ENCODE measurements at places on chromosomes 5 and 9. TPM values are rescaled to one million over a fixed set of nuclear protein-coding genes. Genes with fewer than 3 reads are reported as not detected.

- DNase-seq, result no peak
Observed at GRCh38 chr9:105357937-105358336, 89.9 kb upstream of the FSD1L start.

- no peak for DNase-seq
Observed at GRCh38 chr5:40481241-40481640, 198.5 kb upstream of the PTGER4 start.

Gene PRDM9
- total RNA-seq, result not detected

Gene SLC36A1
- total RNA-seq, result 4.5 TPM

Gene FOXD4L3
- total RNA-seq, result not detected

GRCh38 chr5:144032375-144032774 is 138.1 kb downstream of the YIPF5 start:
- DNase-seq, result no peak

DNA sequence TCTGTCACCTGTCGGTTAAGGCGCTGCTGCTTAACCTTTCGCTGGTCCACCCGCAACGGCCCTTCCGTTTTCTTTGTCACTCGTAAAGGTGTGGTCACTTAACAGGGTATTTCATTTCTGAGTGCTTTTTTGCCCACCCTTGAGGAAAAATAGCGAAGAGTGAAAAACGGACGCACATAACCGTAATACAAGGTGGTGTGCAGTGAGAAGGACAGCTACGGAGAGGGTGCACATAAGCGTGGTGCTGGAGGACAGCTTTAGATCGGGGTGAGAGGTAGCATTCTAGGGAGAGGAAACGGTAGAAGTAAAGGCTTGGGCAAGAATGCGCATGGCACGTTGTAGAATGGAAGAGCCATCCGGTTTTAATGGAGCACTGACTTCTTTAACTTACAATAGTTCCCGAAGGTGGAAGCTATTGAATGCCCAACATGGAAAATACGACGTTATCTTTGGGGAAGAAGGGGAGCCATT is 761 bp downstream of the CCT5 start:
- no peak for DNase-seq

DNA sequence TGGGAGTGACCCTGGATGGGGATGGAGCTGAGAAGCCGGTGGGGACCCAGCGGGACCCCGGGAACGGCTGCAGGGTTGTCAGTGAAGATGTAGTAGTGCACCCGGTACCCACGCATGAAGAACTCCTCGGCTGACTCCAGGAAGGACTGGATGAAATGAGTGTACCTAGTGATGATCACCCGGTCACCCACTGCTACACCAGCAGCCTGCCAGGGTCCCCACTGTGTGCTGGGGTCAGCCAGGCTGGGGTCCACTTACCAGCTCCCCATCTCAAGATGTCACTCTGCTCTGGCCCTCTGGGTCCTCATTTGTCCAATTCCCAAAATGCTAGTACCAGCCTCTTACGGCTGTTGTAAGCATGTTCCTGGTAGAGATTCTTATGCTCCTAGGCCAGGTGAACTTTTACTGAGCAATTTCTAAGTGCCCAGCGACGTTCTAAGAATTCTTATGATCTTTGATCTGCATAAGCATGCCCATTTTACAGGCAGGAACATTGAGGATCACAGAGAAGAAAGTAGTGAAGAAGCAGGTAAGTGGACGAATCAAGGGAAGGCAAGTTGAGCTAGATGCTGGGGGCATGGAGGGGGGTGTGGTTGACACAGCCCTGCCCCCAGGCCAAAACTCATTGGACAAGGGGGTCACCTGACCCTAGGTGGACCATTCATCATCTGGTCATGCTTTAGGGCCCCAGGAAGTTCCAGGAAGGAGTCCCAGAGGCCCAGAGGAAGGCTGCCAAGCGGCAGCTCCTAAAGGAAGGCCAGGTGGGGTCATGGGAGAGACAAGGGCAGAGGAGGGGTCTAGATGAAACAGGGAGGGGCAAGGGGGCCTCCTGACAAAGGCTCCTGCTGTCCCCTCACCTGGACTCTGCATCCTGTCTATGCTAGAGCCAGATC is 9.4 kb downstream of the GBGT1 start:
- DNase-seq, result peak; percentile 7

DNA sequence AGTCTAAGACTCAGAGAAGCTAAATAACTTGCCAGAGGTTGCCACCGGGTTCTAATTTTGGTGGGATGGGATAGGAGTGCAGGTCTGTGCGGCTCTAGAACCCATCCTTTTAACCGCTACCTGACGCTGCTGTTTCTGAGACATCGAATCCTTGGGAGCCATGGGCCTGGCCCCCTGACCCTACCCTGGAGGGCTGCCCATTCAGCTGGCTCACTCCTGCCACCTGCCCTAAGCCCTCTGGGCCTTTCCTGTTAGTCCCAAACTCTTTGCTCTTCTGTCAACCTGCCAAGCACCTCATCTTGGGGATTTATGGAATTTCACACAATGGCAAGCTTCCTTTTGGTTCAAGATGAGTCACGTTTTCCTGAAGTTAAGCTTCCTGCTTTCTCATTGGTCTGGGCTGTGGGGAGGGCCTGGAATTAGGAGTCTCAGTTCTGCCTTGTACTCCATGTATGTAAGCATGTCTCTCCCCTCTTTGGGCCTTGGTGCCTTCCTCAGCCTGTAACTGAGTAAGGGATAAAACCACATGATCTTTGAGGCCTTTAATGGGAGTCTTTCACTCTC is 26.6 kb downstream of the ENHO start:
- no peak for DNase-seq

GRCh38 chr9:97907632-97908031 is 14.7 kb downstream of the TRMO start:
- no peak for DNase-seq

Gene TNFSF15
- not detected for total RNA-seq

DNA sequence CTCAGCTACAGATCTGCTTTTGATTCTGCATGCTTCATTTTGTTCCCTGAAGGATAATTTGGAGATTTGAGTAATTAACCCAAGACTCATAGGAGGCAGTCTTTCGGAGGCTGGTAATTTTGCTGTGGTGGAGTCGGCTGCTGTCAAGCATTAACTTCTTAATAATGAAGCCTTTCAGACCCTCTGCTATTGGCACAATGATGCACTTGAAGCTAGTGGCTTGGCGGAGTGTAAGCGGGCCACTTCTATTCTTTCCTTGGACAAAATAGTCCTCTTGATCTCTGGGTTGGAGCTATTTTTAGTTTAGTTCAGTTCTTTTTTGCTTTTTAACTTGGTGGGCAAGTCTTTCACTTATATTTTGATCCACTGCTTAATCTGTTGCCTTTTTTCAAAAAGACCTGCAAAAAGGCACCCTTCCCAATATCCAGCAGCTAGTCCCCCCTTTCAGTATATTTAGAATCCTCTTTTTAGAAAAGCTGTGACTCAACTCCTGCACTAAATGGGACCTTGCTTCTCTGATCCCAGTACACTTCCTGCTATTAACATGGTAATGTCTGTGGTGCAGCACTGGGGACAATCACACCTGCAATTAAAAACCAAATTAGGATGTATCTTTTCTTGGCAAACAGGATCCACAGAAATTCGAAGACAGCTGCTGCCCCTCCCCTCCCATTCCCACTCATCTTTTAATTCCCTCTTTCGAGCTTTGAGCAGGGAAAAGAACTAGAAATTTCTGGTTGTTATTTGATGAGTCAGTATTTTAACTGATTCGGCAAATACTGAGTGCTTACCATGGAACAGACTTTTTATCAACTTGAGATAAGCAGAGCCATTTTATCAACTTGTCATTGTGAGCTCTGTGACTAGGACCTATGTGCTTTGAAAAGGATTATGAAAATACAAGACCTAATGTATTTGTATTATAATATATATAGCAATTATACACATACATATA is 169.4 kb upstream of the ANKRD55 start:
- DNase-seq, result no peak

- no peak for DNase-seq
Observed at GRCh38 chr9:70861797-70862196, 259.6 kb downstream of the TRPM3 start.

DNA sequence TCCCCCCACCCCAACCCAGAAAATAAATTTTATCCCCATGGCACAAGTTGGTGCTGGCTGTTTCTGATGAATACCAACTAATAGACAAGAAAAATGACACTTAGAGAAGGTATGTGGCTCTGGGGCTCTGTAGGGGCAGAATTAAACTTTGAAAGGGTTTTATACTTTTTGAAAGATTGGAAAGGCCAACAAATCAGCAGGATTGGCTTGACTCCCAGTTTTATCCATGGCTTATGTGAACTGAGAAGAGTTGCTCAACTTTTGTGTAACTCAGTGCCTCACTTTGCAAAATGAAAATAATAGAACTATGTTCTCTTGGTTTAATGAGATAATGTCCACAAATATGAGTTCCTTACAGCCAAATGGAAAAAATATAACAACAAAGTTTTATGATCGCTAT is 288.9 kb upstream of the KIF2A start:
- DNase-seq, result no peak

Gene ARHGAP26
- total RNA-seq, result 44.4 TPM

All from right cardiac atrium (tissue), 5 donors.